CD4-positive, alpha-beta T cell treated with Interleukin-6 for 4 hours (primary cell): ENCODE measurements at places on chromosomes 2 and 18.

DNA sequence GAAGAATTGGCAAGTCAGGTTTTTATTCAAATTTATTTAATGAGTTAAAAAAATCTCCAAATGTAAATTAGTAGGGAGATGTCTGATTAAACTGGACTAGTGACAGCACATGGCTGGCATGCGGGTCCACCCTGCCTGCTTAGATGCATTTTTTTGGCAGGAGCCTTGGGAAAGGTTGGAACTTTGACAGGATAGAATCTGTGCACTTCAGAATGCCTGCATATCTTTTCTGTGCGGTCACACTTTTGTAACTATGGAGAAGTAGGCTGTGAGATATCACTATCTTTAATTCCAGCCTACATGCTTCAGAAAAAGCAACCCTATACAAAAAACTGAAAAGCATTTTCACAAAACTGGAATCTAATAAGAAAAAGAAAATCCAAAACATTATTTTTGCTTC is 317.8 kb downstream of the MBD2 start:
- DNase-seq = no peak

- DNase-seq = no peak
Observed at GRCh38 chr2:219508971-219509779, 5.1 kb upstream of the ASIC4 start.

DNA sequence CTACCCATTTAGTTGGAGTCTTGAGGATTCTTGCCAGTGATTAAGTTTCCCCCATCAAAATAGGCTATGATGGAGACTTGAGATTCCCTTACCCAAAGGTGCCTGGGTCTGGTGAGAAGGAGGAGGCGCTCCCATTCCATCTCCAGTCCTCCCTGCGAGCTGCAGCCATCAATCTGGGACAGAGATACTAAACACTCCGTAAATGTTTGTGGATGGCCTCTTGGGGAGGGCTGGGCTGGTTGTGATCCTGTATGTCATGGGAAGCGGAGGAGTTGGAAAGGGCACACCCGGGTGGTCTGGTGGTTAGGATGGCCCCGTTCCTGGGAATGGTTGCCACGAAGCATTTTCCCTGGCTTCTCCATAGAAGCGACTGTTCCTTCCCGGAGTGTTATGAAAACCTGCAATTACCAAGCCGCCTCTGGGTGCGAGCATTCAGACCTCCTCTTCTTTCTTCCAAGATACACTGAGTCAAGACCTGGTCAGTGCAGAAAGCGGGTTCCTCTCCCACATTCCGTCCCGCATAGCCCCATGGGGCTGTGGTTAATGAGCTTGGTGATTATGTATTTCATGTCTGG is 196.9 kb downstream of the CTIF start:
- no peak for DNase-seq

DNA sequence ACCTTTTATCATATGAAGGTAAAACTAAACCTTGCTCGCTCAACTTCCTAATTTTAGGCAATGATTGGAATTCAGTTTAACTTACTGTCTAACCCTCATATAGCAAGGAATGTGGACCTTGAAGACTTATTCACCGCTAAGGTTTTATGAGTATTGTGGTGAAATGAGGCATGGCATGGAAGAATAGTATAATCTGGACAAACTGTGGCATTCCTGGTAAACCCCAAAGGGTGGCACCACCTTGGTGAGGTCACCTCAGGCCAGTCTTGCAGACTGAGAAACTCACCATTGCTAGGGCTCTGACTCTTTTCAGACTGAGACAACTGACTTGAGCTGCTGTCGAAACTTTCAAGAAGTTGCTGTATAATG is 51.1 kb upstream of the EHBP1 start:
- DNase-seq = no peak

- no peak for DNase-seq
Observed at GRCh38 chr18:70280007-70280925, 8.6 kb upstream of the SOCS6 start.

DNA sequence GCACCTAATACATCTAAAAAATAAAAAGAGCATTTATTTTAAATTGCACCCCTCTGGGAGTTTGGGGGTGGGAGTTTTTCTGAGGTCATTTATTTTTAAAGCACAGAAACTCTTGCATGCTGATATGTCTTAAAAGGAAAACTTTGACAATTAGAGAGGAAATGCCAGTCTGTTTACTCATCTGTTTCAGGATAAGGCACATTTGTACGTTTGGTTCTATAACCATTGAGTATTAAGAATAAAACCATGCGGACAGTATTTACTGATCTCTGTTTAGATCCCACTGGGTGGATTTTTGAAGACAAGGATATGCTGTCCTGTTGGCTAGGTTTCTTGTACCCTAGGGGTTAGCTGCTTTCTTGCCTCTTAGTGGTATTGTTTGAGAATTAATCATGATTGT is 122.9 kb downstream of the TANC1 start:
- no peak for DNase-seq

DNA sequence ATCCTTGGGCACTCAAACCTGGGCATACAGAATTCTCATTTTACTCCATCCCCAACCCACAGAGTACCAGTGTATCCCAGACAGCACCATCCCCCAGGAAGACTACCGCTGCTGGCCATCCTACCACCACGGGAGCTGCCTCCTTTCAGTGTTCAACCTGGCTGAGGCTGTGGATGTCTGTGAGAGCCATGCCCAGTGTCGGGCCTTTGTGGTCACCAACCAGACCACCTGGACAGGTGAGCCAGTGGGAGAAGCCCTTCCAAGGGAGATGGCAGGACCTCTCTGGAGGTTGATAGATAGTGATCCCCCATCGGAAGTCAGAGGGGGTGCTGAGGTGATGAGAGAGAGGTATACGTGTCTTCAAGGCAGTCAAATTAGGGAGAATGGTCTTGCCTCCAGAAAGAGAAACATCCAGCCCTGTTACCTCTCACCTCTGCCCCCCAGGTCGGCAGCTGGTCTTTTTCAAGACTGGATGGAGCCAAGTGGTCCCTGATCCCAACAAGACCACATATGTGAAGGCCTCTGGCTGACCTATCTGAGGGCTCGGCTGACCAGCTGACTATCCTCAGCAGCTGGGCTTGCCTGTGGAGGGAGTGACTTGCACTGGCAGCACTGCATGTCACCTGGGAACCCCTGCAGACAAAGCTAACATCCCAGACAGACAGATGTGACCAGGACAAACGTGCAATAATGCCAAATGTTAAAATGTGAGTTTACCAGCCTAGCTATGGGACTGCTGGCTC is 9.5 kb downstream of the PKDCC start:
- no peak for DNase-seq
